Left renal pelvis (tissue), 4 donors: ENCODE measurements at places on chromosomes 4 and X.

GRCh38 chr4:105765690-105766407 lies 57.3 kb downstream of the GSTCD start:
- DNase-seq: no peak

DNA sequence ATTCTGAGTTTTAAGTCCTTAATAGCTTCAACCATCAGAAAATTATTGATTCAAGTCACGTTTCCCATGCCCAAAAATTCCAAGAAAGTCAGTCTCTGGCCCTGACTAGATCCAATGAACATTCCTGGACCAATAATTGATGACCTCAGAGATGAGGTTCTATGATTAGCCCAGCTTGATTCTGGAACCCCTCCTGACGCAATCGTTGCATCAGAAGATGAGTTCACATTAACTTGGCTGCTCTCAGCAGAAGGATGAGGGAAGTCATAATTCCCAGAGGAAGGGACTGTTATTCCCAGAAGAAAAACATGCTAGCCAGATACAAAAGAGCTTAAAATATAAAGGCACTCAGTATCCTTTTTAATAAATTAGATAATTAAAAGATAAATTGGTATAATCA lies 34.3 kb upstream of the CPEB2 start:
- DNase-seq: no peak

DNA sequence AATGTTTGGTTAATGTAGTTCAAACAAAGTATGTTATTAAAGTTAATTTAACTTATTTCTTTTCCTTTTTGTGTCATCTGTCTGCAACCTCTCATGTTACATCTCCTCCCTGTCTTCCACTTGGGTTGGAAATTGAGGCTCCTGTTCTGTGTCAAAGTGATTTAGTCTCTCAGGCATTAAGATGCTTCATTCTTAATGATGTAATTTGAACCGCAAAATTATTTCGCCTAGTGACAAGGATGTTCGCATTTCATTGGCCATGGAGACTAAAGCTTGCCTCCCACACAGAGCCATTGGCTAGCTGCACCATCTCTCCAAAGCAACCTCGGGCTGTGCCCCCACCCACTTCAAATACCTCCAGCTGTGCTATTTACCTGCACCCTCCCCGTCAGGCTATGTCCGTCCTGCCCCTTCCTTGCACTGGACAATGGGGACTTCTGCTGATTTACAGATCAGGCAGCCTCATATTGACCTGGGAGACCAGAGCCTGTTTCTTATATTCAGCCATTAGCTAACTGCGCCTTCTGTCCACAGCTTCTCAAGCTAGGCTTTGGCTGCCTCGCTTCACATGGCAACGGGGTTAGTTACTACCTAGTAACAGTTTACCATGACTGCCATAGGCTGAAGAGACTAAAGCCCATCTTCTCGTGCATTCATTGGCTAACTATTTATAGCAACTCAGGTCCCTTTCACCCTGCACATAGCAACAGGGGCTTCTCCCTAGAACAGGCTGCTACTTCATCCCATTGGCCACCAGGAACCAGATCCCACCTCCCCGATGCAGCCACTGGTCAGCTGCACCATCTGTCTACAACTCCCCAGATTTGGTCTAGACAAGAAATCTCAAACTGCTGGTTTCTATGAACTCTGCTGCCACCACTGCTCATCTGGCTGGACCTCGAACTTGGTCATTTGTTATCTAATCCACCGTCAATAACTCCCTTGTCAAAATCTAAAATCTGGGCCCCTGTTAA lies 8.6 kb upstream of the ZNF157 start:
- peak; percentile 87 for DNase-seq

DNA sequence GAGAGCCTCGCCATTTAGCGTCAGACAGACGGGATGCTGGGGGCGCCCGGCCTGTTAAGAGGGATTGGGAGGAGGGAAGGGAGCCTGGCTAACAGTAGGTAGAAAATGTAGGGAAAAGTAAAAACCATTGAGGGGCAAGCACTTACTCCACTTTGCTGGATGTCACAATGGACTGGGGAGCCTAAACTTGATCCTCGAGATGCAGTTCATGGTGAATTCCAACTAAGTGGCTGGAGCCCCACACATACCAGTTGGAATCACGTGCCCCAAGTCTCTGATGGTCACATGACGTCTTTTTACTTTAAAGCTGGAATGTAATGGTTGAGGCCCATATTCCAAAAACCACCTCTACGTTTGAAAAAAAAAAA lies 1.5 kb downstream of the PLS3 start:
- no peak for DNase-seq

DNA sequence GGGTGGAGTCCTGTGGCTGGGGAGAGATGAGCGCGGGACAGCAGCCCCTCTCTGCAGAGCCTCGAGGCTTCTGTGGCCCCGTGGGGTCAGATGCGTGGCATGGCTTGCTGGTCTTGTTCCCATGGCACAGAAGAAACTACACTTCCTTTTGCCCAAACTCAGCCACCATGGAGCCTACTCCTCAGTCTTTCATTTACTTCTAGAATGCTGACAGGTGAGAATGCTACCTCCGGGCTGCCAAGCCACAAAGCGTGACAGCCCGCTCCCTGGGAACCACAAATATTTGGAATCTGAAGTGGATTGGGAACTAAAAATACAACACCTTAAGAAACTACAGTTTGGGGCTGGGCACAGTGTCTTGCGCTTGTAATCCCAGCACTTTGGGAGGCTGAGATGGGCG lies 98.0 kb downstream of the TRAPPC11 start:
- no peak for DNase-seq

- DNase-seq: no peak
These were observed 14.7 kb upstream of the SEC24D start for GRCh38 chr4:118850488-118851173.

GRCh38 chr4:124943145-124943889 lies 230.8 kb upstream of the ANKRD50 start:
- no peak for DNase-seq

- DNase-seq: no peak
These were observed 46.5 kb downstream of the CWH43 start for GRCh38 chr4:49032440-49033161.

DNA sequence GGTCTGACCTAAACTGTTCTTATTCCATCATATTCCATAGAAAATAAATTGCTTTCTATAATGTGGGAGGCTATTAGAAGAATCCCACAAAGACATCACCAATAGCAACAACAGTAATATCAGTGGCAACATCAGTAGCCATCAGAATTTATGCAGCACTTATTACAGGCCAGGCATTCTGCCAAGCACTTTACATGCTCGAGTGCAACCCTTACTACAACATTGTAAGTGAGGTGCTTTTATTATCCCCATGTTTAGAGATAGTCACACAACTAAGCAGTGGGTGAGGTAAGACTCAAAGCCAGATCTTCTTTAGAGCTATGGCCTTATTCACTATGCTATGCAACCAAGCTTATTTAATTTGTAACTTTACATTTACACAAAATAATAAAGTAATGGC lies 317.1 kb upstream of the BMP3 start:
- no peak for DNase-seq

DNA sequence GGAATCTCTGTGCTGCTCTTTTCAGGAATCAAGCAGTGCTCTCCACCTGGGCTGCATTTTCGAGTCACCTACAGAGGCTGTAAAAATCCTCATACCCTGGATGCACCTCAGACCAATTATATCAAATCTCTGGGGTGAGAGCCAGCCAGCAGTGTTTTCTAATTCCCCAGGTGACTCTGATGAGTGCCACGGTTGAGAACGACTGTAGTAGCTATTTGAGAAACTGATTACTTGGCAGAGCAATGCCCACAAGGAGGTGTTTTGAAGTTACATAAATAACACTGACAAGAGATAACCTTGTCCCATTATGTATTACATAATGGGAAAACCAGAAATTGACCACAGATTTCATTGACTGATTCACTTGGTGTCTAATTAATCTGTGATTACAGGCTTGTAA lies 46.8 kb downstream of the CLCN4 start:
- no peak for DNase-seq

DNA sequence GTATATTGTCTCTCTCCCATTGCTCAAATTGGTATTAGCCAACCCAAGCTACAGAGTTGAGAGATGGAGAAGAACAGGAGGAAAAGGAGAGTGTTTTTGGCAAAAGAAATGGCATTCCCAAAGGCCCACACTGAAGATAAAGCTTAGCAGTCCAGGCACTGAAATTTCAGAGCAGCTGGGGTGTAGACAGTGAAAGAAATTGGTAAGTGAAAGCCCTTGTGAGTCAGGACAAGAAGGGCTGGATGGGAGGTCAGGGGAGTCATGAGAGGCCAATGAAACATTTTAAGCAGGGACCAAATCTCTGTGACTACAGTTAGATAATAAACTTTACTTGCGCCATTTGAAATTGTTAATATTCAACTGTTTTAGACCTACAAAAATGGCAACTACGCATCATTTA lies 177.7 kb downstream of the ADAMTS3 start:
- DNase-seq: no peak

- no peak for DNase-seq
These were observed 318.6 kb upstream of the FAT1 start for GRCh38 chr4:187042251-187042650.

GRCh38 chrX:46704767-46705386 lies 54.0 kb downstream of the SLC9A7 start:
- no peak for DNase-seq

DNA sequence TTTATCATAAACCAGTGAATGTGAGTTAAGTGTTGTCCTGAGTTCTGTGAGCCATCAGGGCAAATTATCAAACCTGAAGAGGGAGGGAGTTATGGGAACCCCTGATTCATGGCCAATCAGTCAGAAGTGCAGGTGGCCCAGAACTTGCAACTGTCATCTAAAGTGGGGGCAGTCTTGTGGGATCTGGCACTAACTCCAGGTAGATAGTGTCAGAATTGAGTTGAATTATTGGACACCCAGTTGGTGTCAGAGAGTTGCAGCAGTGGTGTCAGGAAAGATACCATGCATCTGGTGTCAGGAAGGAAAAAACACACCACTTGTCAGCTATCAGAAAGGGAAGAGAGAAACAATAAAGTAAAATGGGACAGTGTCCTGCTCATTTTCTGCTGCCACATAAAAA lies 8.4 kb downstream of the CORIN start:
- no peak for DNase-seq

- no peak for DNase-seq
These were observed 8.8 kb downstream of the SASH3 start for GRCh38 chrX:129788527-129788926.

- DNase-seq: no peak
These were observed 221.9 kb downstream of the LHFPL1 start for GRCh38 chrX:112457788-112458187.

DNA sequence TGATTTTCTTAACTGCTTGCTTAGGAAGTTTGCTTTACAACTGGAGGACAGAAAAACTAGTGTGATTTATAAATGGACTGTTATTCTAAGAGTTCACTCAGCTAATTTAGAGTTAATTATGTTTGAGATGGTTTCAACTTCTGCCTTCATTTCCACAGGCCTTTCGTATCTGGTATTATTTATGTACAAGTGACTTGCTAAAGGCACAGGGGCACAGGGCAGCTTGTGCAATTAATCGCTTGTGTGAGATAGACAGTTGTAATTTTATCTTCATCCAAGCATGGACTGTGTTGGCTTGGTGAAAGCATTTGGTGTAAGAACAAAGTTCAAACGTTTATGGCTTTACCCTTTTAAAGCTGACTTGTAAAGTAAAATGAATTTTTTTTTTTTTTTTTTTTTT lies 38.3 kb downstream of the GPAT3 start:
- DNase-seq: peak; percentile 71

- DNase-seq: no peak
These were observed 703.6 kb upstream of the PITX2 start for GRCh38 chr4:111326450-111326849.

DNA sequence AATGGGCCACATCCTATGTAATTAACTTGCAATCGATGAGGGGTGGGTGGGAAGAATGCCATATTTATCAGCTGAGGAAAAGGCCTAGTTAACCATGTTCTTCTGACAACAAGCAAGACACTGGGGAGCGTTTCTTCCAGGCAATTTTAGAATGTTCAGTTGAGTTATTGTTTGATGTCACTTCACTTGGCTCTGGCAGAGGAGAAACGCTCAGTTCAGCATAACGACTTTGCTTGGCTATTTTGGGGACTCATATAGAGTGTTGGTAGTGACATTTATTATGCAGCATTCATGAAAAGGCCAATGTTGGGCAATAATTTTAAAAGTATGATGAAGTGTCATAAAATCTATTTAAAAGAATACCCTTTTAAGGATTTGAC lies 648 bp downstream of the SYNPO2 start:
- no peak for DNase-seq

DNA sequence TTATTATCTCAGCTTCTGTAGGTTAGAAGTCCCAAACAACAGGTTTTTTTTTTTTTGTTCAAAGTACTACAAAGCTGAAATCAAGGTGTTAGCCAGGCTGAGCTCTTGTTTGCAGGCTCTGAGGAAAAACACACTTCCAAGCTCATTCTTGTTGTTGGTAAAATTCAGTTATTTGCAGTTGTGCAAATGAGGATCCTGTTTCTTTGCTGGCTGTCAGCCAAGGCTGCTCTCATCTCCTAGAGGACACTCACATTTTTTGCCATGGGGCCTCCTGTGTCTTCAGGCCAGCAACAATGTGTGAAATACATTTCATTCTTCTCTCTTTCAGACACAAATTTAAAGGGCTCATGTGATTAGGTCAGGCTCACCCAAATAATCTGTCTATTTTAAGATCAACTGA lies 60.3 kb upstream of the HSD17B10 start:
- no peak for DNase-seq

DNA sequence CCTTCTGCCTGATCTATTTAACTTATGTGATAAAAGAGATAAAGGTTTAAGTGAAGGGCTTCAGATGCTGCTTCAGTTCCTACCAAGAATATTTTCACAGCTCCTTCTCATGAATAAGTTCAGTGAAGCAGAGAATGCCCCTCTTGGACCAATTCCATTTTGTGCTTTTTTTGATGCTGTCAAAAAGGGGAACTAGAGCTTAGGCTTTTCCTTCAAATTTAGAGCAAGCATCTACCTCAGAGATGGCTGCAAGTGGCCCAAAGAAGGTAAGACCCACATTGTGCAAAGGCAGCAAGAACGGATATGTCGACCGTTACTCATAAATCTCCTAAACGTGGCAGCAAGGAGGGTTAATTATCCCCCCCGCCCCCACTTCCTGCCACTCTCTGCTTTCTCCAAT lies 4.5 kb downstream of the CHRDL1 start:
- DNase-seq: no peak

- DNase-seq: no peak
These were observed 6.6 kb downstream of the FBXL5 start for GRCh38 chr4:15648600-15648999.

- DNase-seq: no peak
These were observed 478 bp upstream of the PLXNA3 start for GRCh38 chrX:154457491-154458115.

GRCh38 chrX:16023790-16024734 lies 99.3 kb upstream of the GRPR start:
- no peak for DNase-seq

DNA sequence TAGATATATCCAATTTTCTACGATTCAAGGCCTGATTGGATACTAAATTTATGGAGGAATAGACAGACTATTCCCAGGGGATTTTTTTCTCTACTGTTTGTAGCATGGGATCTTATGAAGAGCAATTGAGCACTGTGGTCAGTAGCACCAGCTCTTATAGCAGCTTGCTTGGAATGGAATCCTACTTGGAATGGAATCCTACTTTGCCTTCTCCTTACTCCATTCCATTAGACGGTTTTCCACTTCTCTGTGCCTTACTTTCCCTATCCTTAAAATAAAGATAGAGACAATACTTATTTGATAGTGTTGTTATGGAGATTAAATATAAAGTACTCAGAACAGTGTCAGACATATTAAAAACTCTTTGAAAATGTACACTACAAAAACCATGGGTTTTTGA lies 133.5 kb downstream of the BTC start:
- no peak for DNase-seq

- DNase-seq: no peak
These were observed 168.8 kb downstream of the MID1IP1 start for GRCh38 chrX:38970074-38970473.
